A549 treated with ZK216348 at 1 μM for 4 hours (cell line): ENCODE measurements at places on chromosomes 7 and 10. TPM values are rescaled to one million over a fixed set of nuclear protein-coding genes. Genes with fewer than 3 reads are reported as not detected.

SNX13 gene
- 12.7 to 21.3 TPM (median 16.1 TPM) in 5 replicates for total RNA-seq

LBX1 gene
- total RNA-seq = not detected in 5 replicates

UNCX gene
- total RNA-seq = 0.21 TPM in 1 of 5 replicates, not detected in the others

TRIM73 gene
- 1.4 to 3.1 TPM (median 2.5 TPM) in 5 replicates for total RNA-seq

C7orf57 gene
- total RNA-seq = 0.20 to 0.67 TPM (median 0.31 TPM) in 5 replicates

LAMB4 gene
- total RNA-seq = 0.14 to 0.26 TPM (median 0.22 TPM) in 4 of 5 replicates, not detected in the other

SPAG6 gene
- total RNA-seq = not detected in 5 replicates

ERVW-1 gene
- total RNA-seq = not detected in 5 replicates

SAP25 gene
- 0.35 to 1.8 TPM (median 0.64 TPM) in 5 replicates for total RNA-seq

MINDY4 gene
- 2.7 to 2.9 TPM (median 2.7 TPM) in 5 replicates for total RNA-seq

SHTN1 gene
- total RNA-seq = 19.4 to 30.8 TPM (median 27.9 TPM) in 5 replicates

AGBL3 gene
- 0.67 to 1.2 TPM (median 1.00 TPM) in 5 replicates for total RNA-seq

AKR1C1 gene
- 498 to 596 TPM (median 584 TPM) in 5 replicates for total RNA-seq

SPDYE2B gene
- total RNA-seq = not detected in 5 replicates

PRXL2A gene
- total RNA-seq = 41.3 to 61.7 TPM (median 42.7 TPM) in 5 replicates

ATP6V1F gene
- total RNA-seq = 232 to 276 TPM (median 256 TPM) in 5 replicates

GNAT3 gene
- total RNA-seq = not detected in 5 replicates

UCMA gene
- total RNA-seq = not detected in 5 replicates

ZNF479 gene
- not detected in 5 replicates for total RNA-seq

KNDC1 gene
- total RNA-seq = 0.52 to 2.4 TPM (median 0.87 TPM) in 5 replicates

OR2A42 gene
- not detected in 5 replicates for total RNA-seq

AHCYL2 gene
- 4.9 to 7.0 TPM (median 6.3 TPM) in 5 replicates for total RNA-seq

SPDYE16 gene
- not detected in 5 replicates for total RNA-seq
